HL-60 (cell line): ENCODE measurements at places on chromosomes 4 and X.

- DNase-seq = no peak
These were observed 212.3 kb upstream of the SFRP2 start for GRCh38 chr4:154001193-154001592.

GRCh38 chrX:17390419-17390850, 15.4 kb downstream of the NHS start:
- DNase-seq = no peak

DNA sequence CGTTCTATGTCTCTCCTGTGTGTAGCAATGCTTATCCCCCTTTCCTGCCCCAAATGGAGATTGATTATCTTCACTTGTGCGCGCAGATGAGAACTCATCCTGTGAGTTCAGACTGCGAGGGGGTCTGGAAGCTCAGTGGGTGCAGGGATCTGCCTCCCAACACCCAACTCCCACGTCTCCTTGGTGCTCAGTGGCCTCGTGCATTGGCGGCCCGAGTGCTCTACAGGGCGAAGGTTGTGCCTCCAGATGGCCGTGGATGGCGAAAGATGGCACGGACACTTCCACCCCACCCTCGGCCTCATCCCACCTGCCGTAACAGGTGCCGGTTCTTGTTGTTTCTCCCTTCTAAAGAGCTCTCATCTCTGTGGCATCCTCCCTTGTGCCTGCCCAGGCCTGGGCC, 45.1 kb upstream of the SORCS2 start:
- no peak for DNase-seq

- no peak for DNase-seq
These were observed 25.2 kb upstream of the COL25A1 start for GRCh38 chr4:109327641-109328040.

- no peak for DNase-seq
These were observed 12.5 kb upstream of the SEL1L3 start for GRCh38 chr4:25875281-25875745.

GRCh38 chr4:119038116-119038841, 97.4 kb upstream of the MYOZ2 start:
- no peak for DNase-seq

DNA sequence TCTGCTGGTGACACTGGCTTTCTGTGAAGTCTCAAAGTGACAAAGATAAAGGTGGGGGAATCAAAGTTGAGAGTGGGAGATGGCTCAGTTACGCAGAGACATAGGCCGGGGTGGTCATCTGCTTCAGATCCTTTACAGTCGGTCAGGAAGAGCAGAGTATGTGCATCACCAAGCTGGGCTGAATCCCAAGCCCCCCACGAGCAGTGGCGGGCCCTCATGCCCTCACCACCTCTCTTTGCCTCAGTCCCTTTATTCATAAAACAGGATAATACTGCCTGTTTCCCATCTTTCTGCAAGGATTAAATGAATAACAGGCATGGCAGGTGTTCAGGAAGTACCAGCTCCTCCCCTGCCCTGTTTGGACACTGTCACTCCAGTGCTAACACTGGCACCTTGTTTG, 135.6 kb downstream of the EVC2 start:
- no peak for DNase-seq

GRCh38 chr4:182823576-182823975, 93.6 kb downstream of the DCTD start:
- DNase-seq = no peak

DNA sequence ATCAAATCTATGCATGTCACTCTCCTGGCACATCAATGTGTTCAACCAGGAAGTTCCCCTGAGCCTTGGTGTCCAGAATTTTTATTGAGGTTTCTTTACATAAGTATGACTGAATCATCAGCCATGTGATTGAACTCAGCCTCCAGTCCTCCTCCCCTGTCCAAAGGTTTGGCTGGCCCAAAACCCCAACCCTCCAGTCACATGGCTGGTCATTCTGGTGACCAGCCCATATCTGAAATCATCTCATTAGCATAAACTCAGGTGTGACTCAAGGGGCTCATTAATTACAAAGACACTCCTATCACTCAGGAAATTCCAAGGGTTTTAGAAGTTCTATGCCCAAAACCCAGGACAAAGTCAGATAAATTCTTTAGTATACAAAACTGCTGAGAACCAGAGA, 20.6 kb upstream of the SUPT20HL2 start:
- DNase-seq = no peak

DNA sequence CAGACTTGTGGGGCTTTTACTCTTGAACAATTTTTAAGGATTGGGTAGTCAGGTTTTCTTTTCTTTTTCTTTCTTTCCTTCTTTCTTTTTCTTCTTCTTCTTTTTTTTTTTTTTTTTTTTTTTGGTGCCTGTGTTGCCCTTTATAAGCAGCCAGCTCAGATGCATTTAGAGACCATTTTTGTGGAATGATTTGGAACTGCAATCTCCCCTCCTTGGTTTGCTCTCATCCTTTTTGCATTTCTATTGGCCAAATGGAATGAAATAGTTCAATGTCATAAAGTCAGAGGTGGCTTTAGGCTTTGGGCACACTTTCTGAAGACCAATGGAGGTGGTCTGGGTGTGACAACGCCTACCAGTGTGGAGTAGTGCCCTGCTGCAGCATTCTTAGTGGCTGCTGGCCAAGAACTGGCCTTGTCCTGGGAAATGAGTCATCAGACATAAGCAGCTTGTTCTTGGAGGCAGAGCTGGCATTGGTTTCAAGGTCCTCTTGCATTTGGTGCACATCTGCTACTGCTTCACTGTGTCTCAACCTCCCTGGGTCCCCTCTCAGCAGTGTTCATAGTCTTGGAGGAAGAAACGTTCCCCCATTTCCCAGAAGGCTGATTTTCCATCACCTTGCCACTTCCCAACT, 84.5 kb downstream of the CT47B1 start:
- DNase-seq = no peak

DNA sequence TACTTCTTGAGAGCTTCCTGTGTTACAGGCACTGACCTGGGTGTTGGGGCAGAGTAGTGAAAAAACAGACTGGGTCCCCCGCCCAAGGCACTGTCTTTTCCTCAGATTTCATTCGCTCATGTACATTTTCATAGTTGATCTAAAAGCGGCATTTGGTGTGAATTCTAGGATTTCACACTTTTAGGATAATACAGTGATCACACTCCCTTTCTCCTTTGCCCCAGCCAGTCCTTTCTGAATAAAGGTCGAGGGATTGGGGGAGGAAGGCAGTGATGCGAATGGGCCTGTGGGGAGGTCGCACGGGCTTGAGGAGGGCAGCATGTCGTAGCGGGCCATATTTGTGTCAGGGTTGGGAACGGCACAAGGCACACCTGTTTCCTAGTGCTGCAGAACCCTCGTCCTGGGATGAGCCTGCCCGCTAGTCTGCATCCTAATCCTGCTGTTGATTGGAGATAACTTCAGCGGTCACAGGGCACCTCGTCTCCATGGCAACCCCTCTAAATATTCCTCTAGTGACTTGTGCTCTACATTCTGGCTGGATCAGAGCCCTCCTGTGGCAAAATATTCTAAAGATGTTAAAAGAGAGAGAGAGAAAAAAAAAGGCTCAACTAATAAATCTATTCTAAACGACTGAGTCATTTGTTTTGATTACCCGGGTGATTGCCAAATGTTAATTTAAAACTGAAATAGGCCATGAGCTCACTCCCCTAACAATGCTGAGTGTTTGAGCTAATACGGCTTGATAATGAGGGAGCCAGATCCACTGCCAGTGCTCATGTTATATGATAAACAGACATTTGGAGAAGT, 21.8 kb downstream of the FHL1 start:
- no peak for DNase-seq

DNA sequence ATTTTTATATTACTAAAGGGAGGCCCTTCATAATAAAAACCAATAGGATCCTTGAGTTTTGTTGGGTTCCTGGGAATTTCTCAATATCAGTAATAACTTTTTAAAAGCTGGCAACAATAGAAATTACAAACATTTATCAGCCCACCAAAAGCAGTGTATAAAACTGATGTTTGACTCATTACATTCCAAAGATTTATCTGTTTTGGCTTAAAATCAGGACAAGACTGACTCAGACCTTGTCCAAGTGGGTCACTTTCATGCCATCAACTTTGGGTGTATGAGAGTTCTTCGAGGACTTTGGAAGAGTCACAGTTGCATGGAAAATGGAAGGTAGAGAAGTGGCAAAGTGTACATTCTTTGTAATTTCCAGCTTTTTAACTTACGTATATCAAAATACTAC, 102.8 kb downstream of the FRMPD4 start:
- DNase-seq = no peak

GRCh38 chr4:70177090-70177489, 18.4 kb upstream of the ODAM start:
- DNase-seq = no peak

DNA sequence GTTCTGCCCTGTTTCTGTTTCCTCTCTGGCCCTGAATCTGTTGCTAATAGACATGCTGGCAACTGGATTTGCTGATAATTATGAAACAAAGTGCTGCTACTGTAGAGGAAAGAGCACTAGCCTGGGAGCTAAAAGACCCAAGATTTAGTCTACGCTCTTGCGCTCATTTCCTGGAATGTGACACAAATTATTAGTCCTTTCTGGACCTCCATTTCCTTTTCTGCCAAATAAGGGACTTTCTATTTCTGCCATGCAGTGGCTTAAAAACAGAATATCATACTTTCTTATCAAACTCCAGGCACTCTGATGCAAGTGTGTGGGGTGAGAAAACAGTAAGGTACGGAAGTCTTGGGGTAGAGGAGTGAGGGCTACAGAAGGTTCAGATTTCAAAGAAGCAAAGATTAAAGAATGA, 48.3 kb upstream of the GPR174 start:
- no peak for DNase-seq

GRCh38 chrX:77740376-77740905, 45.6 kb downstream of the ATRX start:
- no peak for DNase-seq

DNA sequence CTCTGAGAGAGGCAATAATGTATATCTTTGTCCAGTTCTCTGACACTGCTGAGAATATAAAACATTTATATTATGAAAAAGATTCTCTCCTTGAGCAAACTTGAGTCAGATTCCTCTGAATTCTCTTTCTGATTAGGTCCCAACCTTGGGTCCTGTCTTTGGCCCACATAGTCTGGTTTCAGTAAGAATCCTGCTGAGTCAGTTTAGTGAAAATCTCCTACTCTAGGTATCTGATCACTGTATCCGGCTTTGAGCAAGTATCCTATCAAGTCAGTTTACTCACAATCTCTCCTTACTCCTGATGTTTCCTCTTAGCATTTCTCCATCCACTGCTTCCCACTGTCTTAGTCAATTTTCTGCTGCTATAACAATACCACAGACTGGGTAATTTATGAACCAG, 253.9 kb downstream of the OPHN1 start:
- DNase-seq = no peak

- no peak for DNase-seq
These were observed 24.4 kb upstream of the DYNLT3 start for GRCh38 chrX:37871626-37872302.

- peak; percentile 89 for DNase-seq
These were observed 3.4 kb downstream of the RHOH start for GRCh38 chr4:40199999-40200874.

- DNase-seq = peak; percentile 7
These were observed 670.5 kb downstream of the GABRG1 start for GRCh38 chr4:45453258-45453853.

GRCh38 chr4:4474476-4474875, 67.4 kb downstream of the STX18 start:
- DNase-seq = no peak

- no peak for DNase-seq
These were observed 141.1 kb upstream of the NDST3 start for GRCh38 chr4:117893207-117893606.

- DNase-seq = peak; percentile 82
These were observed 47.7 kb downstream of the PRPS1 start for GRCh38 chrX:107675823-107676555.
